ENCODE measurements at places on chromosomes 13 and 19.

DNA sequence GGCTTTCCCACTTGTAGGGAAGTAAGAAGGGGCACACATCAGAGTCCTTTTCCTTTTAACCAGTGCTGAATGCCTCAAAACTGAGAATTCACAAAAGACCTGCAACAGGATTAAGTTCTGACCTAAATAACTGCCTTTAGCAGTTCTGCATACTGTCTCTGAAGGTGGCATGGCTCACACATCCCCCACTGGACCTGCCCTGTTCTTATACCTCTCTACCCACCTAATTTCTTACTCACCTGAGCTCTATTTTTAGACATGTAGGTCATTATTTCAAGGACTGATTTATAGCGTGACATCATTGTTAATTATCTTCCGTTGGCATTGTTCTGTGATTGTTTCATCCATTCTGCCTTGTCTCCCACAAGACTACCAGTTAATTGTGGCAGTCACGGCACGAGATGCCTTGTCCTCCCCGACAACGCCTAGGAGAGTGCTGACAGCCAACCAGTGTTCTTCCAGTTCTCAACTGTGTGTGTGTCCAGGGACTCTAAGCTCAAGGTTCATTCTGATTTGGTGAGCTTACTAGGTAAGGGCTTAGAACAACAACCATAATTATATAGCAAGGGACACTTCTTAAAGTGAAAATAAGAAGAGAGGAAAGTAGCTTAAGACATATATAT, 27.1 kb upstream of the UBL3 start:
- DNase-seq, result no peak

DNA sequence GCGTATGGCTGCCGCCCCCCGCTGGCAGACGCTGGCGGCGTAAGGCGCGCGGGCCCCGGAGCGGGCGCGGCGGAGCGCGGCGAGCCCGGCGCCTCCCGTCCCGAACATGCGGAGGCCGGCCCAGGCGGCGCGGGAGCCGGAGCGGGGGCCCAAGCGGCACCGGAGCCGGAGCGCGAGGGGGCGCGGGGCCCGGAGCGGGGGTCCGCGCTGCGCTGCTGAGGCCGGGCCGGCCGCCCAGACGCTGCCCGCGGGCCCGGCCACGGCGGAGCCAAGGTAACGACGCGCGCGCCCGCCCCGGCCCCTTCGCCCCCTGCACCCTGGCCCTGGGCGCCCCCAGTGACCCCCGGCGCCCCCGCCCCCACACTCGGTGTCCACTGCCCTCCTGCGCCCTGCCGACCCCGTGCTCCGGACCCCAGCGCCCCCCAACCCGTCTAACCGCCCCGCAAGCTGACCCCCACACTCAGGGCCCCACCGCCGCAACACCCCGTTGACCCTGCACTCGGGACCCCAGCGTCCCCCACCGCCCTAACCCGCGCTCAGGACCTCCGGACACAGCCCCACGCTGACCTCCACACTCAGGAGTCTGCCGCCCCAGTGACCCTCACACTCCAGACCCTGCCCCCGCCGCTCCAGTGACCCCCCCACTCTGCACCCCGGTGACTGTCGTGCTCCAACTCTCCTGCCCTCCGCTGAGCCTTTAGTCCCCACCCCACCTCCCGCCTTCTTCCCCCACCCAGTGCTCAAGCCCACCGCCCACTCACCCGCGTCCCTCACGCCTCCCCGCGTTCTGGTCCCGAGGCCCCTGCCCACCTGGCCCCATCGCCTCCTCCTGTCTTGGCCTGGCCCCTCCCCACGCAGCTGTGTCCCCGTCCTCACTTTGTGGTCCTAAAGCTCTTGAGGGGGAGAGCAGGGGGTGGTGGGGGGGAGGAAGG, at the start of gene CSNK1G2:
Gene CSNK1G2, plus strand, starts transcription at position 27 of the 932 bp plus-strand sequence. CDS start 28,601 bp downstream, outside the sequence.
- DNase-seq, result no peak

DNA sequence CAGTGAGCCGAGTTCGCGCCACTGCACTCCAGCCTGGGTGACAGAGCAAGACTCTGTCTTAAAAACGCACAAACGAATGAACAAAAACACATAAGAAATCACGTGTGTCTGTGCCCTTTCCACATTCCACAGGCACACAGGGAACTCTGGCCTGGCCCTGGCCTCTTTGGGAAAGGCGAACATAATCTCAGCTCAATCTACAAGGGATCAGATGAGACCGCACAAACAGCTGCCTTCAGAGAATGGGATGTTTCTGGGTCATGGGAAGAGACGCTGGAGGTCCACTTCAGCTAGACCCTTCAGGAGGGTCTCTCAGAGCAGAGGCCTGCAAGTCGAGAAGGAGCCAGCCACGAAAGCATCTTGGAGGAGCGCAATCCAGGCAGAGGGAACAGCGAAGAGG, 6.3 kb upstream of the CRTC1 start:
- no peak for DNase-seq

DNA sequence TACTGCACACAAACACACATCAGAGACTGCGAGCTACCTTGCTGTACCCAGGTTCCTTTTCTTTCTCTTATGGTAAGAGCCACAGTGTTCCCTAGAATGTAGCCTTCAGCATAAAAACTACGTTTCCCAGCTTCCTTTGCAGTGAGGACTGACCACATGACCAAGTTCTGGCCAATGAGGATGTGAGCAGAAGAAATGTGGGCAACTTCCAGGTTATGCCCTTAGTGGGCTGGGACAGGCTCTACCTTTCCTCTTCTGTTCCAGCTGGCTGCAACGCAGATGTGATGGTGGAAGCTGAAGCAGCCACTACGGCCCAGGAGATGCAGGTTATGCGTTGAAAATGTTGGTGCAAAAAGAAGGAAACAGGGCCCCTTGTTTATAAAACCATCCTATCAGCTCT, 27.5 kb downstream of the VRK3 start:
- DNase-seq, result peak; percentile 26

GRCh38 chr13:76086729-76087128, 450.6 kb downstream of the LMO7 start:
- DNase-seq, result no peak

- no peak for DNase-seq
These were observed 15.3 kb upstream of the SULT2A1 start for GRCh38 chr19:47901370-47901769.

DNA sequence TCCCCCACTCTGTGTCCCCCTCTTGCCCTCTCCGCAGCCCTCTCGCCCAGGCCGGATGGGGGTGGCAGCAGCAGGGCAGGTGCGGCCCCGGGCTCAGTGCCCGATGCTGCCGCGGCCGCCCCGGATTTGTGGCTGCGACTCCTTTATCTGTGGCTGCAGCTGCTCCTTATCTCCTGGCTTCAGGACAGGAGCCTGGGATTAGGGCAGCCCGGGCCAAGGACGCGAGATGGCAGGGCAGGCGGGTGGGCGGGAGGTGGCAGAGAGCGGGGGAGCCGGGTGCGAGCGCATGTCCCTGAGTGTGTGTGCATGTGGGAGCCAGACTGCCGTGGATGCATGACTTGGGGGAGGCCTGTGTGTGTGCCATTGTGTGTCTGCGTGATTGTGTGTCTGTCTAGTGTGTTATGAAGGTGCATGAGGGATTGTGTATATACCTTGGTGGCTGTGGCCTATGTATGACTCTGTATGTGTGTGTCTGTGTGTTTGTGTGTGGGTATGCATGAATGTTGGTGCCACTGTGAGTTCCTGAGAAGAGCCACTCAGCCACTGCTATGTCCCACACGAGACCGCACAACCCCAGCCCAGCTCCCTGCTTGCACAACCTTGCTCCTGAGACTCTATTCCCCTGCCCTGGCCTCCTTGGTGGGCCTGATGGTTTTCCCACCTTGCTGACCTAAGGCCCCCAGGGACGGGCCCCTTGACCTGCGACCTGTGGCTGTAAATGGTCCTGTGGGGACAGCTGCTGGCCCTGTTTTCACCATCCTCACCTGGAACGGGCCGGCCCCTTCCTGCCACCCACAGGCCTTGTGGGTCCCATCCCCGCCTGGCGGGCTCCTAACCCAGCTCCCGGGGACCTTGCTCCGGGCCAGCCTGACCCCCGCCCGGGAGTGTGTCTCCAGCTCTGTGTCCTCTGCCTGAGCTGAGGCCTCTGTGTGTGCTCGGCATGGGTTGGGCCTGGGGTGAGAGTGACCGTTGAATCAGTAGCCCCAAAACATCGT, 5.3 kb upstream of the NRTN start:
- DNase-seq, result no peak

- DNase-seq, result no peak
These were observed 7.9 kb downstream of the DCAF15 start for GRCh38 chr19:13959962-13960862.

DNA sequence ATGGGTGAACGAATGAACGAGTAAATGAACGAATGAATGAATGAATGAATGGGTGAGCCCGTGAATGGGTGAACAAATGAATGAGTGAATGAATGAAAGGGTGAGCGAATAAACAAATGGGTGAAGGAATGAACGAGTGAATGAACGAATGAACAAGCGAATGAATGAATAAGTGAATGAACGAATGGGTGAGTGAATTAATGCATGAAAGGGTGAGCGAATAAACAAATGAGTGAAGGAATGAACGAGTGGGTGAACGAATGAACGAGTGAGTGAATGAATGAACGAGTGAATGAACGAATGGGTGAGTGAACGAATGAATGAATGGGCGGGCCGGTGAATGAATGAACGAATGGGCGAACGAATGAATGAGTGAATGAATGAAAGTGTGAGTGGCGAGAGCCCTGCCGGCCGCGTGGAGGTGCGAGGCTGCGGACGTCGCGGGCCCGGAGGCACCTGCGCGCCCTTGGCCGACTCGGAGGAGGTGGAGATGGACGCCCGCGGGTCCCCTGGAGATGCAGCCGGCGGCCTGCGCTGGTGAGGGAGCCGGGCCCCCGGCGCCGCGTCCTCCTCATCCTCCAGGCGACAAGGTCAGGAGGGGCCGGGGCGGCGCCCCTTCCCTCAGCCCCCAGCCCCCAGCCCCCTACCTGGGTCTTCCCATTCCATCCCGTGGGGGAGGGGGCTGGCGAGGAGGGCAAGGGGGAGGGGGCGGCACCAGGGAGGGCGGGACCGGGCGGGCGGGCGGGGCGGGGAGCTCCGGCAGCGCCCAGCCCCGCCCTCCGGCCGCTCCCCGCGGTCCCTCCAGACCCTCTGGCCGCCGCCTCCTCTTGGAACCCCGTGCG, 15.4 kb downstream of the ANKRD24 start:
- DNase-seq, result no peak

DNA sequence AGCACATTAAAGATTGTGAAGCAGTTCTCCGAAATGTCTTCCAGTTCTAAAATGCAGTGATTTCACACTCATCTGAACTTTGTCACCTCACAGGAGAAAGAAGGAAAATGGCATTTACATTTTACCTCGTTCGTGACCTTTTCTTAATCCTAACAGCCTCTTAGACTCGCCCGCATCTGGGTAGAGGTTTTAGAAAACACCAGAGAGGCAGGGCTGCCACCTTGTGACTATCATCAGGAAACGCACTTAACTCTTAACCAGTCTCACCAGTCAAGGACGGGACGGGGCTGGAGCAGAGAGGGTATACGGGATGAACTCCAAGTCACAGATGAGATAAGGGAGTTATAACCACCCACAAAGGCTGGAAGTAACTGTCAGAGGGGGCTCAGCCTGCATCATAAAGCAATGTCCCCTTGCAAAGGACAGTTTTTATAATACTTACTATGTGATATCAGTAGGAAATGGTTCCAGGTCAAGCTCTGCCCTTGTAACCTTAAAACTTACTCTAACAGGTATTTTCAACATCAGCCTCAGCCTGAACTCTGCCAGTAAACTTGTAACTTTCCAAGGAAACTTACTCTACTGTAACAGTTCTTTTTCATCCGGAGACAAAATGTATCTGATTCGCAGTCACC, 8.6 kb upstream of the CEACAM6 start:
- peak; percentile 67 for DNase-seq

DNA sequence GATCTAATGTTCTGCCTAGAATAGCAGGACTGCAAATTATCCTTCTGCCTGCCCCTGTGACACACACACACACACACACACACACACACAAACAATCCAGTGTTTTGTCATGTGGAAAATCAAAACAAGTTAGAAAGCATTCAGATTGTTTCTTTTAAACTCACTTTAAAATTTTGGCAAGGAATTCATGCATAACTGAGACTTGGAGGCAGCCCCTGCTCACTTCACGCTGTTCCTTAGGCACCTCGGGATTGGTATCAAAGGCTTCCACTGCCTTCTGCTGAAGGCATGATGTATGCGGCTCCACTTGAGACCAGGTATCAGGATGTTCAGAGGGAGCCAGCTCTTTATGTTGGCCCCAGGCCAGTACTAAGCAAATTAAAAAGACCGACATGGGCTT, 158.7 kb downstream of the OXGR1 start:
- DNase-seq, result no peak

GRCh38 chr19:19563348-19563848, 25.3 kb downstream of the CILP2 start:
- no peak for DNase-seq

GRCh38 chr13:21238267-21238666, 61.8 kb downstream of the MRPL57 start:
- no peak for DNase-seq

GRCh38 chr19:17824339-17824738, 3.0 kb upstream of the INSL3 start:
- no peak for DNase-seq

DNA sequence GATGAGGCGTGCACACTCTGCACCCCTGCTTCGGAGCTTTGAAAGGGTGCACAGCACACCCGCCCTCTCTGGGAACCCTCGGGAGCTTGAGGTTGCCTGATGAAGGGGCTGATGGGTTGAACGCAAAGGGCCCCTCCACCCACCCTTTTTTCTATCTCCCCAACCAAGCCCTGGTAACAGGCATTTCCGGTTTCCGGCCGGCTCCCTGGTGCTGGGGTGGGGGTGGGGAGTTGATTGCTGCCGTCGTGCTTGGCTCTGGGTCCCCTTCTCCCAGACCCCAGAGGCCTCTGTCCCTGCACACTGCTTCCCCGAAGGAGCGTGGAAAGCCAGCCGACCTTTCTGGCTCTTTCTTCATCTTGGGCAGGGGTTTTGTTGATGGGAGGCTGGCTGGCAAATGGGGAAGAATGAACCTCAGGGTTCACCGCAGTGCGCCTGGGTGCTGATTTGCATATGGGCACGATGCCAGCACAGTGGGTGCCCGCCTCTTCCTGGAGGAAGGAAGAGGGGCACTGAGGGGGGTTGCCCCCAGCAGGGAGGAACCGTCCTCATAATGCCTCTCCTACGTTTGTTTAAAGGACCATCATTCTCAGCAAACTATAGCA, 29.1 kb downstream of the VAV1 start:
- peak; percentile 89 for DNase-seq

DNA sequence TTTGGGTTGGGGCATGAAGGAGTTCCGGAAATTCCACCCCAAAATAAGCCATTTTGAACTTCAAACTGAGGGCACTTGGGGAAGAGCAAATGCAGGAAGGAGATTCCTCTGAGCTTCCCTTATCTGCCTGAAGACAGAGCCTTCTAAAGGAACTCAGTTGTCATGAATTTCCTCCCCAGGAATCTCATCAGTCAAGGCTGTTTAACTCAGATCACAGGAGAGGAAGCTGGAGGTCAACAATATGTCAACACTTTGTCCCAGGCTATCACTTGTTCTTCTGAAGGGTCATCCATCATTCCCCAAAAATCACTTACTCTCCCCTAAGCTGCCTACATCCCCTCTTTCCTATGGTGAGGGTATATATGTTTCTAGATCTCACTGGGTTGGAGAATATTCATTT, 26.0 kb upstream of the CHST8 start:
- DNase-seq, result no peak

DNA sequence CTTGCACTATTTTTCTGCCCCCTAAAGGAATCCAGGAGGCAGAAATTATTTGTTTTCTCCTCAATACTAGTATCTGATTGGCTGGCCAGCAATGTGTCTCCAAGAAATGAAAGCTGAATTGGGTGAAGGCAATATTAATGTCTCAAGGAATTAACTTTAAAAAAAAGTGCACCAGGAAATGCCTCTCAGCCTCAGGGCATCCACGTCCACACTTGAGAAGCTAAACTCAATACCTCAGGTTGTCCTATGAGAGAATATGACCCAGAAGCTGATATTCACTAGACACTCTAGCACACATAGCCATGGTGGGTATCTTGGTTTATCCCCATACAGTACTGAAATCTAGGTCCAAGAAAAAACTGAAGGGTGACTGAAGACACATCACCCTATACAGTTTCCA, 2.1 kb downstream of the ZNF91 start:
- DNase-seq, result no peak
